ENCODE measurements at places on chromosomes 2 and 18.

- no peak for DNase-seq
These were observed 212.0 kb upstream of the MYT1L start for GRCh38 chr2:2542966-2543611.

GRCh38 chr2:85697716-85698115 is 3.6 kb downstream of the GNLY start:
- no peak for DNase-seq

DNA sequence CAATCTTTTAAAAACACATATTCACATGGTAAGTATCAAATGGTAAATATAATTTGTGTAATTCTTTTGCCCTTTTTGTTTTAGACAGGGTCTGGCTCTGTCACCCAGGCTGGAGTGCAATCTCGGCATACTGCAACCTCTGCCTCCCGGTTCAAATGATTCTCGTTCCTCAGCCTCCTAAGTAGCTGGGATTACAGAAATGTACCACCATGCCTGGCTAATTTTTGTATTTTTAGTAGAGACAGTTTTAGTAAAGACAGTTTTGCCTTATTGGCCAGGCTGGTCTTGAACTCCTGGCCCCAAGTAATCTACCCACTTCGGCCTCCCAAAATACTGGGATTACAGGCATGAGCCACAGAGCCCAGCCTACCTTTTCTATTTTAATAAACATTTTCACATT is 182.2 kb downstream of the MYCN start:
- DNase-seq = no peak

- DNase-seq = no peak
These were observed 98.1 kb downstream of the PLB1 start for GRCh38 chr2:28594000-28594331.

GRCh38 chr2:231390667-231391066 is 4.8 kb upstream of the B3GNT7 start:
- no peak for DNase-seq

- DNase-seq = no peak
These were observed 109.9 kb upstream of the MEIS1 start for GRCh38 chr2:66324909-66325528.

DNA sequence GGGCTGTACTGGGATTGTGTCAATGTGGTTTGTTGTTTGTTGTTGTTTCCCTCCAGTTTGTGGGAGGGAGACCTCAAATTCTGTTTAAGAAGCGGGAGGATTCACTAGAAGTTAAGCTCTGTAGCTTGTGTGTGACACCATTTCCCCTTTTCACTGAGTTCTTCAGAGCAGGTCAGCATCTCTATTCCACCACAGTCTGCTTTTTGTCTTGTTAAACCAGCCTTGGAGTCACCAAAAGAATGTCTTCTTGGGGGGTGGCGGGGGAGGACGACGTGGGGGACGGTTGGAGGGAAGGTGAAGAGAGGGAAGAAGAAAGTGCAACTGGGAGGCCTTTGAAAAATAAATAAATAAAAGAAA is 2.3 kb upstream of the BCL11A start:
- DNase-seq = no peak

- no peak for DNase-seq
These were observed 25.6 kb upstream of the MYCN start for GRCh38 chr2:15914596-15915385.

- DNase-seq = no peak
These were observed 535.3 kb upstream of the SYT4 start for GRCh38 chr18:43812627-43813026.

DNA sequence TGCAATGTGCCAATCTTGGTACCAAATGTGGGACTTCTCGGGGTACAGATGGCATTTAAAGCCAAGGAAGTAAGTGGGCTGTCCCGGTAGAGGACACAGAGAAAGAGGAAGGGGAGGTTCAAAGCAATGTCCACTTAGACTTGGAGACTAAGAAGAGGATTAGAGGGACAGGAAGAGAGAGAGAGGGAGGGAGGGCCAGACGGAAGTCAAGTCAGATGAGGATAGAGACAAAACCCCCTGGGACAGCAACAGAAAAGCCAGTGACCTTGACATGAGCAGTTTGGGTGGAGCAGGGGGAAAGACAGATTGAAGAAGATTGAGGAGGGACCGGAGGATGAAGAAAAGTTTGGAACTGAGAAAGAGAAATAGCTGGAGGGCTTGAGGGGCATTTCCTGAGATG is 164.5 kb downstream of the NCK2 start:
- no peak for DNase-seq

DNA sequence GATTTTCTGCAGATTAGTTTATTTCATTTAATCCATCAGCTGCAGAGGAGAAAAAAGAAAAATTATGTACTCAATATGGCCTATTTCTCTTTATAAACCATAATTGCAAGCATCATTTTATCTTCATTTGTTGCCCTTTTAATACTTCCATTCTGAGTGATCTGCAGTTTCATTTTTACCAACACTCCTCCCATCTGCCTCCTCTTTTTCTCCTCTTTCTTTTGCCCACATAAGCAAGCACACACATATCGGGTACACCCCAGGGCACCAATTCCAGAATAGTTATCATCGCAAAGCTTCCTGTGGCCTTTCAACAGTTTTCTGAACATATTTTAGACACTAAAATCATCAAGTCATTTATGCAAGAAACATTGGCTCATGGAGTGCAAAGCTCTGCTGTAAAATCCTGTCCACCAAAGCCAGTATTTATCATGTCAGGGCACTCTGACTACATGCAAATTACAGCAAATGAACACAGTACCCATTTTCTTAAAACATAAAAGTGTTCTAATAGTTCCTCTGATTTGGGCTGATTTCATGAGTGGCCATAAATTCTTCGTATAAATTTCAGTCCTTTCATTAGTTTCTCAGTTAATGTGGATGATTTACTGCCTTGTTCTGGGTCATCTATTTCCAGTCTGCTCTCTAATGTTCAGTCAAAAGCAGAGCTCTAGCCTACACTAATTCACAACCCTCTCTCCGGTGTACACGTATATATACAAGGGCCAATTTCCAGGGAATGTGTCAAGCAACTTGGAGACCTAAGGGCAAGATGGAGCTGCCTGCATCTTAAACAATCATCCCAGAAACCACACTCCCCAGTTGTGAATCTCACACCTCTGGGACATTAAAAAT is 281.3 kb downstream of the STK39 start:
- no peak for DNase-seq

- DNase-seq = no peak
These were observed 112.2 kb downstream of the SRBD1 start for GRCh38 chr2:45498661-45499550.

DNA sequence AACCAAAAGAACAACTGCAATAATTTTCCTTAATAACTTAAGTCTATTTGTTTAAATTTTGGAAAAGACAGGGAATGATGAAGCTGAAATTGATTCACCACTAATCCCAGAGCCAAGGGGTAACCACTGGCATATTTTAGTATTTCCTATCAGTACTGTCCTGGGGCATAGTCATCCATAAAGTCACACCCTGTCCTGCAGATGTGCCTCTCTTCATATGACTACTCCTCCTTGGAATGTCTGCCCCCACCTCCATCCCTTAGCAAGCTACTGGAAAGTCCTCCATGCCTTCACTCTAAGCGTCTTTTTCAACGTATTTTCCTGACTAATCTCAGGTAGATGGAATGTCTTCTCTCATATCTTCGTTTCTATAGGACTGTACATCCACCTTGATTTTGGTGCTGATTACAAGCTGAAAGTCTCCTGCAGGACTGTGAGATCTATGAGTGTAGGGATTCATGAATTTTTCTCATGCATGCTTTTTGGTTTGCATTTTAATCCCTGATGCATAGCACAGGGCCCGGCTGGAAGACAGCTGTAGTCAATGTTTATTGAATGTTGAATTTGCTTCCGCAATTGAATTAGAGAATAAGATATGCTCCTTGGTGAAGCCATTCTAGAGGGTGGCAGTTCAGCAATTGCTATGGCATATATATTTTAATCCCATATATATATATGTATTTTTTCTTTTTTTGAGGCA is 85.6 kb downstream of the MOGAT1 start:
- DNase-seq = no peak

GRCh38 chr2:54512663-54513362 is 56.7 kb downstream of the SPTBN1 start:
- DNase-seq = no peak

- DNase-seq = no peak
These were observed 42.4 kb downstream of the BMPR2 start for GRCh38 chr2:202418511-202418910.

GRCh38 chr2:142425551-142425950 is 294.7 kb upstream of the LRP1B start:
- DNase-seq = no peak

- no peak for DNase-seq
These were observed 1.1 kb downstream of the HADHB start for GRCh38 chr2:26245810-26246209.

DNA sequence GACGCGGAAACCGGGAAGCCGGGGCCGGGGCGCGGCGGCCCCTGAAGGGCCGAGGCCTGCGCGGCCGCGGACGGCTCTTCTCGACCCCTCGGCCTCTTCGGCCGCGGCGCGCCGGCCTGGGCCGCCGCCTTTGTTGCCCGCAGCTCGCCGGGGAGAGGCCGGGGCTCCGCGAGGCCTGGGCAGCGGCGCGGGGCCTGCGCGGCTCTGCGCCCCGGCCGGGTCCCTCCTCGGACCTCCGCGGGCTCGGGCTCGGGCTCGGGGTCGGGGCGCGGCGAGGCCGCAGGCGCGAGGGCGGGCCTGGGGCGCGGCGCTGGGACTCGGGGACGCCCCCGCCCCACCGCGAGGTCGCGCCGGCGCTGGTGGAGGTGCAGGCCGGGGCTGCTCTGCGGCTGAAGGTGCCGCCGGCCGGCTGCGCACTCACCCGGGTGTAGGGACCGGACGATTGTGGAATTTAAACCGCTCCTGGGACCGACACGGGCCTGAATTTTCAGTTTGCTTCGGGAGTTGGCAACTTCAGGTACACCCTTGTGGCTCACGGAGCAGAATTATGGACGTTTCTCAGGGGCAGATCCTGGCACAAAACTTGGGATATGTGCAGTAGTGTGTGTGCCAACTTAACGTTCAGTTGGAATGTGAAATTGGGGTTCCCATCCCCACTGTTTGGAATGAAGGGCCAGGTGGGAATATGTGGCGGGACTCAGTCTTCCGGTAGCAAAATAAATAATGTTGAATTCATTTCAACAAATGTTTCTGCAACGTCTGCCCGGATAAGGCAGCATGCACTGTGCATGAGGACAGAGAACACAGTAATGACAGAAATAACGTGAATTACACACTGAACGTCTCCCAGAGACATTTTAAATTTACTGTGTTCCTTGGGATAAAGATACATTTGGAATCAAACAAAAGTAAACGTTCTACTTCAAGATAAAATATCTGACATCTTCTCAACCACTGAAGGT is 787 bp downstream of the SOCS6 start:
- peak; percentile 39 for DNase-seq

DNA sequence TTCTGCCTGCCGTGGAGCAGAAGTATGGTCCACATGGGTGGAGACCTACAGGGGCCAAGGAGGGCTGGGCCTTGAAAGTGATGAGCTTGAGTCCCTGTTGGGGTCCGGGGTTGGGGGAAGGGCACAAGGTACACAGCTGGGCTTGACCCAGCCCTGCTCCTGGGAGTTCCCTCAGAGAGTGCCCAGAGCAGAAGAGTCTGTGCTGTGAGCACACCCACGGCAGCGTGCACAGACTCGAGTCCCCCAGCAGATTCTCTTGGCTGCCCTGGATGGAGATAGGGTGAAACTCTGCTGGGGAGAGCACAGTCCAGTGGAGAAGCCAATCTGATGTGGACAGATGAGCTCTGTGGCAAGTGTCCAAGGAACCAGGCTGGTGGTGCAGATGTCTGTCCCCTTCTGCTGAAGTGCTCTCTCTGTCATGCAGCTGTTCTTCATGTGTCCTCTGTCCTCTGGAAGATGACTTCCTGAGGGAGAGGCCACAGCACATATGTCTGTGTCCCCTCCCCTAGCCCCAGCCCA is 27.5 kb downstream of the INPP4A start:
- no peak for DNase-seq

DNA sequence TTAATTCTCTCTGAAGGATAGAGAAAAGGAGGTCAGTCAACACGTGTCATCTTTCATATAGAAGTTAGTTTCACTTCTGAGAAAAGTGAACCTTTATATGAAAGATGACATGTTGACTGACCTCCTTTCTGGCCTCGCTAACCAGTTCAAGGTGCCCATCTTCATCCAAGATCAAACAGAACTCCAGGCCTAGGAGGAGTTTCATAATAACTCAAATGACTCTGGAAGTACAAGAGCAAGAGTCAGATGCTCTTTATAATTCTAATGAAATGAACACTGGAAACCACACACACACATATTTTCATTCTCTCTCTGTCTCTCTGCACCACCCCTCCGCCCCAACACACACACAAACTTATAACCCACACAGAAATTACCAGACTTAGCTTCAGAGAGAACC is 16.3 kb downstream of the ANKRD44 start:
- peak; percentile 58 for DNase-seq

GRCh38 chr18:58670404-58671110 is 708 bp upstream of the MALT1 start:
- DNase-seq = no peak

DNA sequence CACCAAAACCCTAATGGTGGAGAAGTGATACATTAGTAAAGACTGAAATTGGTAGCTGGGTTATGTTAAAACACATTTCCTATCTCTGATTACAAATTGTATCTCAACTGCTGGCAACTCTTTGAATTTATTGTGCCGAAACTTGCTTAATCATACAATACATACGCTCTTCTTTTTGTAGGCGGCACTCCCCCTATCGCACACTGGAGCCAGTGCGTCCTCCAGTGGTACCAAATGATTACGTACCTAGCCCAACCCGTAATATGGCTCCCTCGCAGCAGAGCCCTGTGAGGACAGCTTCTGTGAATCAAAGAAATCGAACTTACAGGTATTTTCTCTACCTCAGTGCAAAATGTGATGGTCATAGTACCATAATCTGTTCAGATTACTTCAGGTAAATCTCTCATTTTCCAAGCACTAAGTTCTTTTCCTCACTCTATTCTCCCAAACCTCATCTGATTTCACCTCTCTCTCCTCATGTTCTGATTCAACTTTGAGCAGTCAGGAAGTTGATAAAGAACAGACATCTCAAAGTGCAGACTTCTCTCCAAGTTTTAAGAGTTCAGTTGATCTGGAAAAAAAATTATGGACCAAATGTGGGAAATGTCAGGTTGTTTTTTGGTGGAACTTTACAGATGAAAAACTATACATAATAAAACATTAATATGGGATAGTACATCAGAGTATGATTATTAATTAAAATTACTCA is 66.5 kb downstream of the ABI2 start:
- DNase-seq = no peak

DNA sequence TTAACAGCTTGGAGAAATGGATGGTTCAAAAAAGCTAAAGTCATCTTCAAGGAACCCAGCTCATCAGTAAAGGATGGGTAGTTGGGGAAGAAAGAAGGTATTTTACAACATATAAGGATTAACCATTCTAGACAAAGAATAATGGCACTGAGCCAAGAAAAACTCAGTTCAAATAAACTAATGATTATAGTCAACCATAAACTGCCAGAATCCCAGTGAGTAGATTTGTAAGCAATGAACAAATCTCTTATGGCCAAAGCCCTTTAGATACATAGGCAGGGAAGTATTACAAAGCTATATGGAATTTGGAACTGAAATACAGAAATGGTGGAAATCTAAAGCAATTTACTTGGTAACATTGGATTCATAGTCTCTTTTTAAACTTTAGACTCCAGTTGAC is 92.4 kb upstream of the ZFP36L2 start:
- DNase-seq = no peak

- no peak for DNase-seq
These were observed 44.7 kb upstream of the HK2 start for GRCh38 chr2:74789271-74789670.

- no peak for DNase-seq
These were observed 1.8 kb downstream of the DSC3 start for GRCh38 chr18:31040686-31041270.

GRCh38 chr18:11885278-11885947 is 22.7 kb downstream of the MPPE1 start:
- no peak for DNase-seq

Data from stimulated activated CD4-positive, alpha-beta T cell treated with anti-CD3 and anti-CD28 coated beads, Interleukin-15, amount 100 ng/mL, for 24 hours (primary cell).